Iris pigment epithelial cell (primary cell): ENCODE measurements at places on chromosomes 7 and 10.

DNA sequence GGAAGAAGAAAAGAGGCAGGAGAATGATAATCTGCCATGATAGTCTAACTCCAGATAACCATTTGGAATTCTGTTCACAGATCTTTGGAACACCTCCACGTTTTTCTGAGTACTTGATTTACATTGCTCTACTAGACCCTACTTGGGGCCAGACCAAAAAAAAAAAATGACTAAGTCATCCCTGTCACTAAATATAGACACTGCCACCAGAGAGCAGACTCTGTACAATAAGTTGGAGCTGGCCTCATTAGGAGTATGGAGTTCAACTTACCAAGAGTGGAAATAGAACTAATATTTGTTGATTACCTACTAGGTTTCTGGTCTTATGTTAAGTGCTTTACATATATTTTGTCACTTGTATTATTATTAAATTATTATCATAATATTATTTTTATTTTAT, 80.9 kb upstream of the ZNF800 start:
- no peak for DNase-seq

DNA sequence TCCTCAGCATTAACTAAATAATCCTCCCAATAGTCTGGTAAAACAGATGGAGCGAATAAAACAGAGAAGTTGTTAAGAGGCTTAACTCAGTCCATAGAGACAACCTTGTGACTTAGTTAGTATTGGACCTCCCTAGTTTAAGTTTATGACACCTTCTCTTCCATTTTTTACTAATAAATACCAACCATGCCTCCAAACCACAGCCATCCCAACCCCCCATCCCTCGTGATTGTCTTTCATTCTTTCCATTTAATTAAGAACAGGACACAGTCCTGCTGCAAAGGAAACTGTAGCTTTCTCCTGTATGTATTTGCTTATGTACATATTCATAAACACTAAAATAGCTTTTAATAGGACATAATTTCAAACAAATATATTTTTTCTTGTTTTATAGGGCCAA, 238.2 kb downstream of the SEMA3D start:
- peak; percentile 14 for DNase-seq

GRCh38 chr7:29918850-29919249, 70.8 kb downstream of the SCRN1 start:
- DNase-seq: no peak

- peak; percentile 58 for DNase-seq
Observed at GRCh38 chr10:122342293-122343134, 32.0 kb upstream of the PLEKHA1 start.

DNA sequence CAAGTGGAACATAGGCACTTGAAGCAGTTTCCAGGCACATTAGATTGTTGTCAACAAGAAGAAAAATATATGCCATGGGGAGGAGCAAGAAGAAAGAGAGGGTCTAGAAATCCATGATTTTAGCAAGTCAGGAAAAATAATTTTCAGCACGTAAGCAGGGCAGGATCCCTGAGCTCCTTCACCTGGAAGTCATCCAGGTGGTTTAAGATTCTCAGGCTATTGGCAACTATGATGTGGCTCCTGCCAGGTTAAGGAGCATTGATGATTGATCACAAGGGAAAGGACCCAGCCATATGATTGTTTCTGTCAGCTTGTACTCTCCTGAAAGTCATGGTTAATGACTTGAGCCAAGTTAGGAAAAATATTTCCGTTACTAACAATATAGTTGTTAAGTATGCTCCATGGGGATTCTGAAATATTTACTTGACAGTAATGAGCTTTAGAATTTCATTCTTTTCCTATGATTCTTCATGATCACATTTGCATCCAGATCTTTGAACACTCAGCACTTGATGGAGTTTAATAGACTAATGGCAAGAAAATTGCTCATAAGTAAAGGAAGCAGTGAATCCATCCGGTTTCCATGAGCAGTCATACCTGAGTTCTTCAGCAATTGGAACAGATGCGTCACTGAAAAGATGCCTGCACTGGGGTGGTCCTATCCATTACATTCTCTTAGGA, 209.1 kb downstream of the BICC1 start:
- DNase-seq: no peak

DNA sequence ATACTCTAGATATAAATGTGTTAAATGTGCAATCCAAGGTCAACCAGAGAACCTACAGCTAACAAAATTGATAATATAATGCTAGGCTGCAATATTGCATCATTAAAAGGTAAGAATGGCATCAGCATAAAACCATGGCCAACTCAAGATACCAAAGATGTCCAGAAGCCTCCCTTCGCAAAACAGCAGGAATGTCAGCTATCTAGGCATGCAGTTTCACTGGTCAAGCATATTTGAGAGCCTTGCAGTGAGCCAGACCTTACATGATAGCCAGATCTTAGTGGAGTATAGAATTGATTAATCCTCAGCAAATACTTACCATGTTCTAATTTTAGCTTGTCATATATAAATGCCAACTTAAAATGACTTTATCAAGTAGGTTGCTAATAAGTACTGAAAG, 138.8 kb downstream of the ZEB1 start:
- DNase-seq: no peak

DNA sequence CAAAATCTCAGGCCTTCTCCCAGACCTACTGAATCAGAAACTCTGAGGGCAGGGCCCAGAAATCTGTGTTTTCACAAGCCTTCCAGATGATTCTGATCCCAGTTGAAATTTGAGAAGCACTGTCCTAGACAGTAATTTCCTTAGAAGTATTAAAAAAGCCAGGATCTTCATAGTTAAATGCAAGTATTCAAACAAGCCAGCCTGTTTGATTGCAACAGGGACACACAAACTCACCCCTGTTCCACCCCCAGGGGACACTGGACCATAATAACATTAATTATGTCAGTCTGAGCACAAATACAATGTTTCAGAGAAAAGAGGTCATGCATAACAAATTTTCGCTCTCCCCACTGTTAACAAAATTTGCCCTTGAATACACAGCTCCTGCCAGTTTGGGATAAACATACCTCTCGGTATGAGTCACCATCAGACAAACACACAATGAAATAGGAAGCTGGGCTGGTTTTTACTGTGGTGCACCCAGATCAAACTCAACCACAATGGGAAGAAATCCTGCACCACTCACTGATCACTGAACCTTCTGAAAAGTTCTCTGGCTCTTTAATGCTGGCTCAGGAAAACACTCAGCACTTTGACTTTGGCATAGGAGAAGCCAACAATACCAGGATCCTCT, 34.3 kb downstream of the ABLIM1 start:
- peak; percentile 84 for DNase-seq

- peak; percentile 95 for DNase-seq
Observed at GRCh38 chr10:62582804-62583208, 208.6 kb downstream of the ZNF365 start.

GRCh38 chr7:152756116-152756515, 3.4 kb upstream of the ACTR3B start:
- DNase-seq: no peak

GRCh38 chr7:38105874-38106483, 72.1 kb upstream of the STARD3NL start:
- DNase-seq: peak; percentile 56

DNA sequence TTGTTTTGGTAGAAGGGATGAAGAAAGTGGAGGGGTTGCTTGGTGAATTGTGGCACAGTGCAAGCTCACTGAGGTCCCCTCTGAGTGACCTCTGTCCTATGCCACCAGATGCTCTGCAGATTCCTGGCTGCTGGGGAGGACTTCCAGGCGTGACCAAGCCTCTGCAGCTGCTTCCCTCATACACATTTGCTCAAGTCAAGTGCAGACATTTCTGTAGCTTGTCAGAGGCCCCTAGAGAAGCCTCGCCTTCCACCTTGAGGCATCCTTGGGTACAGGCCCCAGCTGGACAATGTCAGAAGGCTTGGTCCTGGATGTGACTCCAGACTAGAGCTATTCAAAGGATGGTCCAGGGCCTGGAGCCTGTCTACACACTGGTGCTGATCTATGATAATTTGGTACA, 464.2 kb downstream of the PLXNA4 start:
- no peak for DNase-seq

DNA sequence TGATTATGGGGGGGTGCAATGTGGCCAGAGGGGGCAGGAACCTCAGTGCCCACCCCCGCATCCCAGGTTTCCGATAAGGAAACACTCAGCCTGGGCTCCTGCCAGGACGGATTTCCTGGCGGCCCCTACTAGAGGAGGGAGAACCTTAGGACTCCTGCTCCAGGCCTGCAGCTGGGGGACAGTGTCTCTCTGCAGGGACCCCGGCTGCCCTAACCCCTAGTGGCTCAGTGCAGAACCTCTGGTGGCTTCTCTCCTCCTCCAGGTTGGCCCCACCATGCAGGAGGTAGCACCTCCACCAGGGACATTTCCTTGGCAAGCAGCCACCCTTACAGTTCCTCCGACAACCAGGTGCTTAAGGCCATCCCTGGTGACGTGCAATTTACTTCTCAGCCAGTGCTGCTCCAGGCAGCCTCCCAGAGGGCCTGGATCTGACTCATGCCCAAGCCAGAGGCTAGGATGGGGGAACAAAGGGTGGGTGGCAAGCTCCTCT, 31.9 kb downstream of the SH2B2 start:
- DNase-seq: peak; percentile 36

DNA sequence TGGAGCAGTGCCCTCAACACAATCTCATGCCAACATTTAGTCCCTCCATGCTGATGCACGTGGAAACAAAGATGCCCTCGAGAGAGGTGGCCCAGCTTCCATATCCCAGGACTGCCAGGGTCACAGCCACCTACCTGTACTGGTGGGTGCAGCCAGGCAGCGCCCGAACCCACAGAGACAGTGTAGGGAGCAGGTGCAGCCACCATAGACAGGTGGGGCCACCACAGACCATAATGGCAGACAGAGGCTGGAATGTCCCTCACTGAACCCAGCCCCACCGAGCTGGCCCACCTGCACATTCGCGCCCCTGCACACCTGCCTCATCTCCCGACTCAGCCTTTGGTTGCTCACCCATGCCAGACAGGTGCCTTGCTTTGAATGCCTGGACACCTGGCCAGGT, 18.3 kb upstream of the CPXM2 start:
- no peak for DNase-seq

GRCh38 chr7:147775516-147776284, 814.9 kb upstream of the C7orf33 start:
- DNase-seq: no peak

GRCh38 chr7:15821484-15822427, 135.3 kb upstream of the MEOX2 start:
- no peak for DNase-seq

- no peak for DNase-seq
Observed at GRCh38 chr10:17094844-17095243, 34.8 kb downstream of the CUBN start.

- DNase-seq: no peak
Observed at GRCh38 chr10:76398043-76398710, 966.8 kb downstream of the LRMDA start.

GRCh38 chr7:148116195-148116594, 474.4 kb upstream of the C7orf33 start:
- DNase-seq: no peak

DNA sequence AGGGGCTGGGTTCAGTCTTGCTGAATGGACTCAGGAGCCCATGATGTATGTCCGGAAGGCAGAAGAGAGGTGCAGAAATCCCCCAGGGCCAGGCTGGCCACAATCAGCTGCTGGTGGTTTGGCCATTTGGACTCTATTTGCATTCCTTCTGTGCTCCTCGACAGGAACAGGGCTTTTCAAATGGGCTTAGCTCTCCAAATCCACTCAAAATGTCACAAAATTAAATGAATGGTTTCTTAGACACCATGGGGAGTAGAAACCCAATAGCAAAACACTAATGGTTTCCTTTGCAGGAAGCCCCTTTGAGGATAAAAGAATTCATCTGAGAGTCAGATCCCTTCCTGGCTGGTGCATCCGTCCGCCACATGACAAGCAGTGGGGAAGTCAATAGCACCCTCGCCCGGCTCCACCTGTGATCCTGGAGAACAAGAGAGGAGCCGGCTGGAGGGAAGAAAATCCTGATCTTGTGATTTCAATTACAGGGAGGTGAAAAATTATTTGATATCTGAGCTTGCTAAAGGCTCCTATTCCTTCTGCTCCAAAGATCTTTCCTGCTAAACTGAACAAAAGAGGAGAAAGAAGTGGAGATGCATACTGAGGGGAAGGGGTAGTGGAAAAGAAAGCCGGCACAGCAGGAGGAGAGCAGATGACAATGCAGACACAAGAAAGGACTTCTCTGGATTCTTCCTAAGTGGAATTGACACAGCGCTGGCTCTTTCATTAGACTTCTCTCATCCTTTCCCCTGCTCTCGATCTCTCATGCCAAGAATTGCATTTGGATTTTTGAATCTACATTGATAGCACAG, 190.7 kb downstream of the C7orf25 start:
- no peak for DNase-seq

DNA sequence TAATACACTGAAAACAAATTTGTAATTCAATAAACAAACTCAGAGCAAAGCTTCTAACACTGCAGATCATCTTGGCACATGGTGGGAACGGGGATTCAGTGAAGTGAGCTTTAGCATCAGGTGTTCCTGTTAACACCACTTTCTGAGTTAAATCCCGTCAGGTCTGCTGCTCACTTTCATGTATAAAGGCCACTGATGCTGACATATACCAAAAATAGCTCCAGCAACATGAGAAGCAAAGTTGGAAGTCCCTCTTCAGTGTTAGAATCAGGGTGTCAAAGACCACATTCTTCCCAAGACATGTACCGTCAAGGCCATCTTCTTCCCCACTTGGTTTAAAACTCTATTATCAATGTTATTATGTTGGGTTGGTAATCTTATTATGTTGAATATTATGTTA, 11.7 kb upstream of the CACNA2D1 start:
- DNase-seq: no peak

GRCh38 chr10:126702181-126702580, 31.7 kb upstream of the C10orf90 start:
- peak; percentile 27 for DNase-seq

DNA sequence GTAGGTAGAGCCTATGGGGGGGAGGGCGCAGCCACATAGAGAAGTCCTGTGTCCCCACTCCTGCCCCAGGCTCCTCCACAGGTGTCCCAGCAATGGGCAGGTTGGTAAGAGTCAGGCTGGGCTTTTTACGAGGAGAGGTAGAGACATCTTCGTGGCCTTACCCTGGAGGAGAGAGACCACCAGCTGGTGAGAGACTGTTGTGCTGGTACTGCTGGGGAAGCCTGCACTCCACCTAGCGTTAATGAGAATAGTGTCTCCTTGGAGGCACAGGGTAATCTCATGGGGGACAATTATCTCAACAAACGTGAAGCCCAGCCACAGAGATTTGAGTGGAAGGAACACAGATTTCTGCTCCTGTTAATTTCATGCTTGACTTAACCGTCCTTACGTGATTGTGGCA, 29.5 kb upstream of the RASGEF1A start:
- DNase-seq: no peak

DNA sequence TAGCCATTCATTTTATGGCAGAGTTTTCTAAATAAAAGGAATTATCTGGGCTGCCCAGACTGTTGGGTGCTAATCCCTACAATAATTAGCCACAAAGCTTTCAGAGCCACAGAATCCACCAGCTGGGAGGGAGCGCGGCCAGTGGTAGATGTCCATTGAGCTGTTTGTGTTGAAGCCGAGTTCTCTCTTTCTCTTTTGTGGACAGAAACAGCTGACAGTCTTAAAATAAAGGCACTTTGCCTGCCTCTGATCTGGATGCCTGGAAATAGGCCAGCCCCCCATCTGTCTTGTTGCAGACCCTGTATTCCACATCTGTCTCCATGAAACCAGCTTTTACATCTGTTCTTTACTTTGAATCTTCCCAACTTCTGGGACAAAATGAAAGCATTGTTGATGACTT, 66.1 kb downstream of the MTPN start:
- no peak for DNase-seq
